ENCODE measurements at places on chromosomes 3 and 15.

- no peak for DNase-seq
These were observed 107.4 kb upstream of the PRICKLE2 start for GRCh38 chr3:64332459-64333350.

- no peak for DNase-seq
These were observed 66.5 kb upstream of the BCL6 start for GRCh38 chr3:187811585-187812250.

- DNase-seq = no peak
These were observed 37.8 kb downstream of the PPM1L start for GRCh38 chr3:160793722-160794252.

DNA sequence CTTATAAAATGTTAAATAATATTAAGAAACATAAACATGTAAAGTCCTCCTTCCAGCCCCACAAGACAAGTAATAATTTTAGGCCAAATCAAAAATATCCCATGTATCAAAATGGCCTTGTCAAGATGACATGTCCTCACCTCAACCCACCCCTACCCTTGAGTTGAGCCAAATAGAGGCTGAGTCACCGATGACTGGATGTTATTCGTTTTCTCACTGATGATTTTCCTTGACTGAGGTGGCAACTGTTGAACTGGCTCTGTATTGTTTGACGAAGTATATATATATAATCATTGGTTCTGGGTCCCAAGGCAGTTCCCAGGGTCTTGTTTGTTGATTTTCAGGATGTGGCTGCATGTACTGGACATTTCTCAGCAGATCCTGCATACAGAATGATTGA is 75.3 kb downstream of the TMEM108 start:
- DNase-seq = no peak

GRCh38 chr15:90901175-90902039 is 1.7 kb upstream of the MAN2A2 start:
- no peak for DNase-seq

DNA sequence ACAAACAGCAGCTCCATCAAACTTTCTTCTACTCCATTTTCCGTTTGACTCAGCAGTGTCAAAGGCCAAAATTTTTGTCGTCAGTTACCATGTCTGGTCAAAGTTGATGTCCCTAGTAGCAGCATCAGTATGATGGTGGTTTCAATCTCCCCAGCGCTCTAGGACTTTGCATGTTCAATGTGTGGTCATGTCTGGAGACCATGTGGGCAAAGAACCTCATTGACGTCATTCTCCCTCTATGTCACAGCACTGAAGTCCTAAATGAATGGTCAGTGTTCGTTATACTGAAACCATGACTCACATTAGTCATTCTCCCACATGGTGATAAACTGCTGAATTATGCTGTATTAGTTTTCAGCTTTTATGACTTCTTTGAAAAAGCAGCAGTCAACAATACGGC is 23.2 kb downstream of the SHC4 start:
- DNase-seq = no peak

GRCh38 chr3:45673273-45673672 is 15.9 kb upstream of the SACM1L start:
- no peak for DNase-seq

DNA sequence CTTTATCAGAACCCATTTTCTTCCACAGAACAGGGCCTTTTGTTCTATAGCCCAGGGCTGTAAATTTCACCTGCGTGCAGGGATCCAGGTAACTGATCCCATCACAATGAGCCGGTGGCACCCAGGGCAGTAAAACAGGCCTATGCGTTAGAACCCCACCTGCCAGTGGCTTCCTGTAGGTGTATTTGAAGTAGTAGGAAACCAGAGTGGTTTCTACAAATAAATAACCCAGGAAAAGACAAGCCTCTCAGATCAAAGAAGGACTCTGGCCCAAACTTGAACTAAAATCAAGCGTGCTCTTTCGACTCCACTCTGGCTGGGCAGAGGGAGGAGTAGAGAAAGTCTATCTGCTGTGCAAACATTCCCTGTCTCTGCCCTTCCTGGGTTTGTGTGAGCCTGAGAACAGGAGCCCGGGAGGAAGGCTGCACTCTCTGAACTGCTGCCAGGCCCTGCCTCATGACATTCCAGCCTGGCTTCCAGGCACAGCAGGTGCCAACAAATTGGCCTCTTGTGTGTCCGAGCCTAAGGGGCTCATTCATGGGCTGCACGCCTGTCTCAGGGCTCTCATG is 77.7 kb downstream of the CEMIP start:
- no peak for DNase-seq

DNA sequence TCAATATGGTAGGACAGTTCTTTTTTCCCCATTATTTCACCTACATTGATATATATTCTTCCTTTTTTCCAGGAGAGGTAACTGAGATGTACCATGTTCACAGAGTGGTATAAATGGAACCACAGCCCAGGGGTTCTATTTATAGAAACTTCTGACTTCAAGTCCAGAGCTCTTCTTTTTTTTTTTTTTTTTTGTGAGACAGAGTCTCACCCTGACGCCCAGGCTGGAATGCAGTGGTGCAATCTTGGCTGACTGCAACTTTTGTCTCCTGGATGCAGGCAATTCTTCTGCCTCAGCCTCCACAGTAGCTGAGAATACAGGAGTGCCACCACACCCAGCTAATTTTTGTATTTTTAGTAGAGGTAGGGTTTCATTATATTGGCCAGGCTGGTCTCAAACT is 267.1 kb upstream of the TPRG1 start:
- no peak for DNase-seq

DNA sequence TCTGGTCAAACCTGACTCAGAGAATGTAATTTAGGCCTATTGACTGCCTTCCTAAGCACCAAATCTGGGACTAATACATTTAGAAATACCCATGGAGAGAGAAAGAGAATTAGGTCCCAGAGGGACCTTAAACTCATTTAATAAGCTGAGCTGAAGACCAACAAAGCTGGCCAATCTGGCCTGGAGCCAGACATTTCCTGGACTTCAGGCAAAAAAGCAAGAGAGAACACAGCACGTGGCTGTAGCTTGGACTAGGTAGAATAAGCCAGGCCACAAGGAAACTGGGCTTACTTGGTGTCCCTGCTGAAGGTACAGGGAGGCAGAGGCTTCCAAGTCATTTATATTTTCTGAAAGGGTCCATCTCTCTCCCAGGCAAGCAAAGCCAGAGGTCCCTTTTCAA is 88.1 kb downstream of the RTP4 start:
- no peak for DNase-seq

Data from keratinocyte (primary cell).